Liver (tissue), 10 donors: ENCODE measurements at places on chromosomes 16 and 17. TPM values are rescaled to one million over a fixed set of nuclear protein-coding genes. Genes with fewer than 3 reads are reported as not detected.

DNA sequence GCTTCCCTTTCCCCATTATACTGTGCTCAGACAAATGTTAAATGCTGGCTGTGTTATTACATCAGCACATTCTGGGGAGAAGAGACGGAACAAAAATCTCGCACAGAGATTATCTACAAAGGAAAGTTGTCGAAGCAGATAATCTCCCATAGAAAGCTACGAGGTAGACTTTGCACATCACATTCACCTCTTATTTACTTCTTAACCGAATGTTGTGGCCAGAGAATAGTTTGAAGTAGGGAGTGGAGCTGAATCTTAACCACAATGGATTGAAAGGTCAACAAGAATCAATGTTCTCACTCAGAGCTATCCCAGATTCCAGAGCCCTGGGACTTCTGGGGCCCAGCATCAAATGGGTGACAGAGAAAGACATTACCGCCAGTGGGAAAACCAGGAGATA lies 28.4 kb upstream of the LONP2 start:
- H3K4me3 ChIP-seq = no peak overlapping the region
- no peaks in the 10 kb centered on the region for H3K36me3 ChIP-seq
- peaks cover 3% of the 10 kb centered on the region for H3K4me1 ChIP-seq

DNA sequence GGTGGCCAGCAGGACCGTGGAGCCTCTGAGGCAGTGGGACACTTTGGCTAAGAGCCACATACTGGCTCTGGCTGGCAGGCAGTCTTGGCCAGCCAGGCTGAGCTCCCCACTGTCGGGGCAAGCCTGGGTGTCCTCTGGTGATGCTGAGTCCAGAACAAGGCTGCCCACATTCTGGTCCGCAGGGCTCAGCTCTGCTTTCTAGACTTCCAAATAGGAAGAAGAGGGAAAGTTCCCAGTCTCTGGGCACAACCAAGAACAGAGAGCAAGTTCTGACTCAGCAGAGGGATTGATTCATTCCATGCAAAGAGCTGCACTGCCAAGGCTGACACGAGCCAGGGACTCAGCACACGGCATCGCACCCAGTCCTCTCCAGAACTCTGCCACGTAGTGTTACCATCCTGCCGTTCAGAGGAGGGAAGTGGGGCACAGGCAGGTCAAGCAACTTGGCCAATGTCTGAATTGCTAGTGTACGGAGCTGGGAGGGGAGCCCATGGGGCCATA lies 58.9 kb downstream of the NOS2 start:
- H3K4me1 ChIP-seq = no peaks in the 10 kb centered on the region
- DNase-seq = no peak
- no peak overlapping the region for H3K4me3 ChIP-seq
- no peaks in the 10 kb centered on the region for H3K27me3 ChIP-seq

The ASGR1 gene
- 401 TPM for total RNA-seq

- no peak overlapping the region for H3K27ac ChIP-seq
- H3K4me3 ChIP-seq = no peak overlapping the region
- H3K27me3 ChIP-seq = no peaks in the 10 kb centered on the region
- no peak for DNase-seq
These were observed 8.1 kb upstream of the PMP22 start for GRCh38 chr17:15273141-15273793.

The WSB1 gene
- 86.2 TPM for total RNA-seq

The ADORA2B gene
- 3.3 TPM for total RNA-seq

GRCh38 chr17:39169101-39169500 lies 3.1 kb upstream of the ARL5C start:
- no peak for DNase-seq
- H3K27ac ChIP-seq = no peak overlapping the region
- H3K27me3 ChIP-seq = peaks cover 3% of the 10 kb centered on the region

The ZDHHC7 gene
- total RNA-seq = 14.9 TPM
